ENCODE measurements at places on chromosomes 2 and 18.

DNA sequence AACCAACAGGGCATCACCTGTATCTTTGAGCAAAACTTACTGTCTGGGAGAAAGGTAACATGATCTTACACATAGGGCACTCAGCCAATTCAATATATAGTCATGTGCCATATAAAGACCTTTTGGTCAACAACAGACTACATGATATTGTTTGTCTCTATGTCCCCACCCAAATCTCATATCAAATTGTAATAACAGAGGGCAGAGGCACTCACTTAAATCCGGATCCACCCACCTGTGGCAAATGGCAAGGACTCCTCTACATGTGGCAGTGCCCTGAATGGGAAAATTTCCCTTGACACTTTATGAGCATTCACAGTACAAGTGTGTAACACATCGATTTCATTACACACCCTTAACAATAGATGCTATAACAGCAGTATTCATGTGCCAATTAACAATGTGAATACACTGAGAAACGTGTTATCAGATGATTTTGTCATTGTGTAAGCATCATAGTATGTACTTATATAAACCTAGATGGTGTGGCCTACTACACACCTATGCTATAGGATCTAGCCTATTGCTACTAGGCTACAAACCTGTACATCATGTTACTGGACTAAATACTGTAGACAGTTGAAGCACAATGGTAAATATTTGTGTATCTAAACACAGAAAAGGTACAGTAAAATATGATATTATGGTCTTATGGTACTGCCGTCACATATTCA lies 64.2 kb downstream of the STRADB start:
- DNase-seq = no peak

DNA sequence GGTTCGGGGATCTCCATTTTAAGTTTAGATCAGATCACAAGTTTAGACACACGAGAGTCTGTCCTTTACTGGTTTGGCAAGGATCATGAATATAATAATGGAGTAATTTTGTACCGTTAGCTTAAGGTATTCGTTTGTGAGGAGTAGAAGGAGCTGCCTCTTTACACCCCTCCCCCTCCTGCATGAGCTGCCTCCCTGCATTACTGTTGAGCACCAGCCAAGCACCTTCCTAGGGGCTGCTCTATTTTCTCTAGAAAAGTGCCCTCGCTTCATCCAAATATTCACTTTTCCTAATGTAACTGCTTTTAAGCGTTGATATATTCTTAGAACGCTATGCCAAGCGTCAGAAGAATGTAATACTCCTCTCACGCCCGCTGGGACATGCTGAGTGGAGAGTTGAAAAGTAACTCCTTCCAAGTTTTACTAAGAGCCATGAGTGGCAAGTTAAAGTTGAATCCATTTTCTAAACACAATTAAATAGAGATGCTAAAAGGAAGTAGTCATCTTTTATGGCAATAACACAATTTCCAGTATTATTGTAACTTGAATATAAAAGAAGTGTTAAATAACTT lies 25.4 kb upstream of the SCN7A start:
- no peak for DNase-seq

DNA sequence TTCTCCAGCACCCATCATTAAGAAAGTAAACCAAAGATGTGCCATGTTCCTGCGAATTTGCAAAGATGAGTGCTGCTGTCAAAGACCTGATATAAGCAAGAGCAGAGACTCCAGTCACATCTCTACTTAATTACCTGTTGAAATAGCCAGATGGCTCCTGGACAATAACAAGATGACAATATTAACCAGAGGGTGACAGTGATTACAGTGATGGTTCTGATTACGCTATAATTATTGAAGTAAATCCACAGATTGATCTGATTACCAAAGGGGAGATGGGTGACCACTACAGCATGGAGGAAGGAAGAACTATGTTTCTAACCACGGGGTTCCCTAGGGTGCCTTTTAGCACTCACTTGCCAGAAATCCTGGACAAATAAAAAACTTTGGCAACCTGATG lies 36.5 kb upstream of the AFF3 start:
- DNase-seq = no peak

DNA sequence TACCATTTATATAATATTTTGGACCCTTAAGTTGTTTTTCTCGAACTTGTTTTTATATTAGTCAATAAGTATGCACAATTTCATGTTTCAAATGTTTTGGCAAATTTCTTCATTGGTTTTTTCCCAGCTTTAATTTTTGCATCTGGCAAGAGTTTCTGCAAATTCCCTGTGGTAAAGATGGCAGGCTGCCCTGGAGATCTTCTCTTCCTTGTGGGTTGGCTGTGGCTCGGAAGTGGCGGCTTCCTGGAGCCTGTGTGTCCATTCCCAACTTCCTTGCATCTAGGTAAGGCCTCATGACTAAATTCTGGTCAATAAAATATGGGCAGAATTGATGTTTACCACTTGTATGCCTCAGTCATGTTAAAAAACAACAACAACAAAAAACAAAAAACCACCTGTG lies 818.6 kb downstream of the EPHA4 start:
- DNase-seq = no peak

DNA sequence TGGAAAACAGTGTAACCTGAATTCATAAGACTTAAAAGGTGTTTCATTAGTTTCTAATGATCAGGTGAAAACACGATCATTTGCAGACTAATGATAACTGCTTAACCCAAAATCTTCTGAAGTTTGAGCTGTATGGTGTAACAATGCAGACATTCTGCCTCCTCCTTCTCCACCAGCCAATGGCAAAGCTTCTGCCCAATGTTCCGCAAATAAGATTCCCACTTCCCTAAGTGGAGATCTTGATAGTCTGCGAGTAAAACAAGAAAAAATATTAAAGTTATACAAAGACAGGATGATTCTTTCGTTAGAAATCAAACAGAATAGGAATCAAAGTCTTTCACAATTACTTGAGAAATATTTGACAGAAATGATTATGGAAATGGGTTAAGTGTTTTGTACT lies 8.1 kb downstream of the C2orf42 start:
- no peak for DNase-seq

DNA sequence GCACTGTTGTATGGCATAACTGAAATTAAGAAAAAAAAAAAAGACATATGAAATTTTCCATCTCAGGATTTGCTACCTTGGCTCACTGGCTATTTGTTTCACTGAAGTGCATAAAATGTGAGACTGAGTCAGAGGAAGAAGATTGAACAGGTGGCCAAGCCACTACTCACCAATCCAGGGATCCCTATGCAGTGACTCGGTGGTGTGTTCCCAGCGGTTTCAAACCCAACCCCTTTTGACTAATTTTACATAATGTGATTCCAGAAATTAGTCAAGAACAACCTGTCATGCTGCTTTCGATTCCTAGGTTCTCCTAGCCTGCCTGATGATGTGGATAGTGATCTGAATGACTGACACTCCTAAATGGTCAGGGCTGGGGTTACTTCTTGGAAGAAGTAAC lies 77.3 kb downstream of the KLHL14 start:
- DNase-seq = no peak

DNA sequence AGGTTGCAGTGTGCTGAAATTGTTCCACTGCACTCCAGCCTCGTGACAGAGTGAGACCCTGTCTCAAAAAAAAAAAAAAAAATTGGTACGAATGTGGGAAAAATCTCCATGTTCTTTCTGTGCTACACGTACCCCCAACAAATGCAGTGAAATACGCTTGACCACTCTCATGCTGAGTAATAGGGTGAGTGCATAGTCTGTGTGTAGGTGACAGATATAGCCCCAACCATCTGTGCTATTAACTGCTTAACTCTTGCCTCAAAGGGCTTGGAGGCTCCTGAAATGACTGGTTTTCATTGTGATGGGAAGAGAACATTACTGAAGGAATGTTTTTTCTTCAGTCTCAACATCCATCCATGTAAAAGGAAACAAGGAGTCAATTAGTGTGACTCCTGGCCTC lies 15.7 kb downstream of the LYPD1 start:
- DNase-seq = no peak

- DNase-seq = no peak
These were observed 18.2 kb upstream of the SEH1L start for GRCh38 chr18:12929477-12930083.

GRCh38 chr2:58702302-58702885 lies 461.3 kb upstream of the FANCL start:
- DNase-seq = no peak

DNA sequence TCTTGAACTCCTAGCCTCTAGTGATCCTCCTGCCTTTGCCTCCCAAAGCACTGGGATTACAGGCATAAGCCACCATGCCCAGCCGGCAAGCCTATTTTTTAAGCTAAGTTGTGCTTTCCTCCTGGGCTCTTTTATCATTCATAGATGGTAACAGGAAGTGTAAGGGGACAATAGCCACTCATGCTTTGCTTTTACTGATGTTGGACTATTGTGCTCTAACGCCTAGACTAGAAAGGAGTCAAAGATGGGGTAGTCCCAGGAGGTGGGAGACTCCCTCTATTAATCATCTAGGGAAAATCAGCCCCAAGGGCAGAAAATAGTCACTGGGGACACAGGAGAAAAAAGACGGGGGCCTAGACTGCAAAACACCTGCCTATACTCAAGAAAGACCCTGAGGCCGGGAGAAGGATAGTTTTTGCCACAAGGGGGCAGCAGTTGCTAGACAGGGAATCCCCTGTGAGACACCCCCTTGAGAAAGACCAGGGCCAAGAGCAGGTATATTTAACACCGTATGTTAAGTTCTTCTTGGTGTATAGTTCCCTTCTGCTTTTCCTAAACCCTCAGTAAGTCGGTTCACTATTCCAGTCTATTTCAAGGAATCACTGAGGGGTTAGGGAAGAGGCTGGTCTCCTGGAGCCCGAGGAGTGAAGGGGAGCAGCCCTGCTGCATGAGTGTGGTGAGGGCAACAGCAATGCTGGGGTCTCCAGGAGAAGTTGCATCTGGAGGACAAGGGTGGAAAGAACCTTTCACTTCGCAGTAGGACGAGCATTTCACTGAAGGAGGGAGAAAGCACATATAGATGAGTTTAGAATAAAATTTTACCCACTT lies 2.1 kb upstream of the CXCR1 start:
- peak; percentile 50 for DNase-seq

DNA sequence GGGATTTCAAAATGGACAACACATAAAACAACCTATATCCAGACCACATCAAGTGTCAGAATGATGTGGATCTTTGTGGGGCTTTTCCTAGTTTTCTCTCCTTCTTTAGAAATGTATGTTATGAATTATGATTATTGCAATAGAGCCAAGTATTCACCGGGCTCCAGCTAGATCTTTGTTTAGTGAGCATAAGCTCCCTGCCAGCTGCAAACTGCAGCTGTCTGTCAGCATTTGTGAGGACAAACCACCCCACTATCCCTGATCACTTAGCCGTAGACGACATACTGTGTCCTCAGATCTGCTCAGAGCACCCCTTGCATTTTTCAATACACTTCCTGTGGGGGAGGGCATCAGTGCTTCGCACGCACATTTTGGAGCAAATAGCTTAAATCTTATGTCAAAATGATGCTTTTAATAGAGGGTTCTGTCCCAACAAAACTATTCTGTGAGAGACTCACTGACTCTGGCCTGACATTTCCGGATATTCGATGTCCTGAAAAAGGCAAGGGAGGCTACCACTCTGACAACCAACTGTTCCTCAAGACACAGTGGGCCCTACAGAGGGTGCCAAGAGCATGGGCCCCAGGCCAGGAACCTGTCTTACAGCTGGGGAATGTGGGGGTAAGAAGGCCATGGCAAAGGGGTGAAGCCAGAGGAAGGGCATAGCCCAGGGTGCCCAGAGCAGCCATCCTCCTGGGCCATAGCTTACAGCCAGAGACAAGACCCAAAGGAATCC lies 346.0 kb downstream of the ARHGAP15 start:
- DNase-seq = no peak

- DNase-seq = no peak
These were observed 596.6 kb downstream of the RNF144A start for GRCh38 chr2:7513834-7514233.

DNA sequence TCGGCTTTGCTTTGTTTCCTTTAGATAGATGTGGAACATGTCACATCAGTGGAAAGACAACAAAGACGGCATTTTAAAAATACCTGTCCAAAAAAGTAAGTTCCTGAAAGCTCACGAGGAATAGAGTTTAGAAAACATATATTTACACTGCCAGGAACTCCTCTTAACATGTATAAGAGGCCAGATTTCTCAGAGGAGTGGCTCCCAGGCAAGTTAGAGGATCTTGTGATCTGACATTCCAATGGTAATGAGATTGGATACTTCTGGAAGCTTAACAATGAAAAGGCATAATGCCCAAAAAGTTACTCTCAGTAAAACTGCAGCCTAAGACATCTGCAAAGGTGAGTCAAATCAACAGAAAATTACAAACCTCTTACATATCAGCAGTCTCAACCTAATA lies 77.1 kb downstream of the CYRIA start:
- no peak for DNase-seq

DNA sequence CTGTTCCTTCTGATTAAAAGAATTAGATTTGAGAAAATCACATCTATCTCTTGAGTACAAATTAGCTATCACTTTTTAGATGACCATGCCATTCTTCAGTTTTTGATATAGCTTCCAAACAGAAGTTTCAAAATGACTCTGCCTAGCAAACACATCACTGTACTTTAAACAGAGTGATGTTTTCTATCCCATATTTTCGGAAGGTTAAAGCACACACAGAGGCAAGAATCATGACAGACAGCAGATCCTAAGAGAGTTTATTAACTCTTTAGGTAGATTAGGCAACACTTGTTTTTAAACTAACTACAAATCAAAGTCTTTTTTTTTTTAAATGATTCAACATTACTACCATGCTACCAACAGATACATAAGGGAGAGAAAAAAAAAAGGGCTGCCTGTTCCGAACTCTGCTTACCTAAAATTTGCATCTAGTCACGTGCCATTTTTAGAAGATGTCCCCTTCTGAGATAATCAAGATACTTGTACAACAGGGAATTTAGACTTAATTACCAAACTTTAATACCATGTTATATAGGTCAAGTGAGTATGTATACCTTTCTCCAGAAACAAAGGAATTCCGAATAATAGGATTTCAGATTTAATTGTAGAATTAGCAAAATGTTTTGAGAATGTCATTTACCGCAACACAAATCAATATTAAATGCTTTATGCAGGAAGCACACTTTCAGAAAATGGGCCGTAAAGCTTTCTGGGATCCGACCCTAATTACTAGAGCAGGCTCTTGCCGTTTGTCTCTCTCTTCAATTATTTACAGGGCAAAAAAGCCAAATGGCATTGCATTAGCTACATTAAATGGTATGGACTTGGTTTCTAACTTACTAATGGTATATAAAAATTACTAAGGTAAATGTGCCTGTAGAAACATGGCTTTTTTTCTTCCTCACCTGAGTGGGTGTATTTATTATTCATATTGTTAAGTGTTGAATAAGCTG lies 2.6 kb downstream of the RBMS1 start:
- DNase-seq = no peak

GRCh38 chr2:180776921-180777320 lies 203.5 kb upstream of the UBE2E3 start:
- no peak for DNase-seq

Measured in stimulated activated CD8-positive, alpha-beta memory T cell treated with anti-CD3 and anti-CD28 coated beads, Interleukin-15, amount 100 ng/mL, for 48 hours (primary cell).